ENCODE measurements at places on chromosomes 3 and 15. TPM values are rescaled to one million over a fixed set of nuclear protein-coding genes. Genes with fewer than 3 reads are reported as not detected.

The SCAMP5 gene
- 16.0 TPM for total RNA-seq

The RHCG gene
- total RNA-seq: not detected

The CDCP1 gene
- 2.4 TPM for total RNA-seq

The SNX22 gene
- 13.7 TPM for total RNA-seq

The KPNA4 gene
- 35.4 TPM for total RNA-seq

The ATOSA gene
- total RNA-seq: 80.3 TPM

The AMT gene
- total RNA-seq: 4.5 TPM

The UBL7 gene
- total RNA-seq: 78.3 TPM

The INSYN1 gene
- total RNA-seq: 2.2 TPM

The TRIM42 gene
- total RNA-seq: not detected

The CYP8B1 gene
- total RNA-seq: not detected

The HGD gene
- total RNA-seq: 0.95 TPM

The PIERCE2 gene
- total RNA-seq: 1.4 TPM

The MYZAP gene
- total RNA-seq: 26.2 TPM

The CRABP1 gene
- 30.4 TPM for total RNA-seq

The MESP2 gene
- not detected for total RNA-seq

The TMEM158 gene
- 0.79 TPM for total RNA-seq

The GOLGA8M gene
- total RNA-seq: 1.8 TPM

The C3orf22 gene
- total RNA-seq: not detected

The CADM2 gene
- total RNA-seq: 3.1 TPM

The NR2E3 gene
- total RNA-seq: not detected

The COMMD4 gene
- 49.3 TPM for total RNA-seq
